ENCODE measurements at places on chromosomes 7 and 10.

- no peak for DNase-seq
These were observed 9.0 kb upstream of the ZSCAN21 start for GRCh38 chr7:100040575-100040974.

GRCh38 chr7:55140221-55140940 is 121.6 kb downstream of the EGFR start:
- DNase-seq, result no peak

DNA sequence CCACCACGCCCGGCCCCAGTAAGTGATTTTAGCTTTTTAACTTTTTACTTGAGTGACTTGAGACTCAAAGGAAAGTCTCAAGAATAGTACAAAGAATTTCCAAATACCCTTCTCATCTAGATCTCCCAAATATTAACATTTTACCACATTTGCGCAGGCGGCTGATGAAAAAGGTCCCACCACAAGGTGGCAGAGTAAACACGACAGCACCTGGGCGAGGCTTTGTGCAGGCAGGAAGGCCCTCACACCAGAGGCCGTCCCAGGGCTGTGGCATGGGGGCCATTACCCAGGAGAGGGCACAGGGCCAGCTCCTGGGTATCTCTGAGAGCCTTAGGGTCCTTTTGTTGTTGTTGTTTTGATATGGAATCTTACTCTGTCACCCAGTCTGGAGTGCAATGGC is 50.0 kb upstream of the WIPI2 start:
- DNase-seq, result peak; percentile 48

GRCh38 chr10:55400075-55400849 is 599.2 kb upstream of the PCDH15 start:
- no peak for DNase-seq

- DNase-seq, result no peak
These were observed 94.2 kb downstream of the CDK14 start for GRCh38 chr7:90690159-90690858.

GRCh38 chr7:13476881-13477444 is 512.5 kb downstream of the ETV1 start:
- DNase-seq, result no peak

GRCh38 chr10:114879541-114880158 is 58.1 kb downstream of the FHIP2A start:
- DNase-seq, result peak; percentile 51

Data from NCI-H82 (cell line).